ENCODE measurements at places on chromosomes 1 and 21. TPM values are rescaled to one million over a fixed set of nuclear protein-coding genes. Genes with fewer than 3 reads are reported as not detected.

CHIA gene
- not detected for total RNA-seq

C1orf167 gene
- total RNA-seq, result 0.57 TPM

KLF17 gene
- total RNA-seq, result 0.09 TPM

CD48 gene
- total RNA-seq, result not detected

LCE3E gene
- not detected for total RNA-seq

CFAP45 gene
- total RNA-seq, result 0.85 TPM

ADGRB2 gene
- 7.0 TPM for total RNA-seq

RAP1GAP gene
- total RNA-seq, result 0.18 TPM

USH2A gene
- under 0.01 TPM for total RNA-seq

NHLH2 gene
- total RNA-seq, result not detected

Data from smooth muscle cell of bladder (primary cell).